ENCODE measurements at places on chromosomes 13 and 19.

GRCh38 chr13:107845911-107846310 lies 369.4 kb downstream of the LIG4 start:
- DNase-seq: no peak

- DNase-seq: no peak
Measured at GRCh38 chr19:57118848-57119247, 937 bp upstream of the USP29 start.

DNA sequence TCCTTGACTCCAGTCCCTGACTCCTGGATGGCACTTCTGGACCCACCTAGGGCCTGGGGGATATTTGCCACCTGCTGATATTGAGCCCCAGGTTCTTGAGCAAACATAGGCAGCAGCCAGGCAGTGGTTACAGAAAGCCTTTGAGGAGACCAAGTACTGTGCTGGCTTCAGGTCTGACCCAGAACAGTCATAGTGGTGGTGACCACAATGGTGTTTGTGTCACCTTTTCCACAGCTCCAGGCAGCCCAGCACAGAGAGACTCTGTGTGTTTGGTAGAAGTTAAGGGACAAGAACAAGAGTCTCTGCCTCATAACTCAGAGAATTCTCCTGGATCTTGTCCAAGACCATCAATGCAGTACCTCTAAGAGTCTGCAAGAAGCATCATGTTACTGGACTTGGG lies 14.6 kb upstream of the CLC start:
- DNase-seq: no peak

DNA sequence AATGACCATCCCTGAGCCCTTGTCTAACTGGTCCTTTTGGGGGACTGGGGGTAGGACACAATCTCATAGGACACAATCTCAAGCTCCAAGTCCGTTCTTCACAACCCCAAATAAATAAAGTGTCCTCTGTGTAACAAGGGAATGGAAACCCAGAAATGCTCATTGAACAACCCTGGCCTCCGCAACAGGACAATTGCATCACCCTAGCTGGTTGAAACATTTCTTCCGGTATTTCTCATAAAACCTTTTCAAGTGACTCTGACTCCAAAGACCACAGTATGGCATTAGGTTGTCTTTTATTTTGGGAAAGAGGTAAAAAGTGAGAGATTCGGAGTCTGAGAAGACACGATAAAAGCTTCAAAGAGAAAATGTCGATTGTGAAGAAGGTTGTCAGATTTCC lies 186.6 kb downstream of the ZNF536 start:
- no peak for DNase-seq

- no peak for DNase-seq
Measured at GRCh38 chr19:6868351-6868750, 19.0 kb upstream of the ADGRE1 start.

DNA sequence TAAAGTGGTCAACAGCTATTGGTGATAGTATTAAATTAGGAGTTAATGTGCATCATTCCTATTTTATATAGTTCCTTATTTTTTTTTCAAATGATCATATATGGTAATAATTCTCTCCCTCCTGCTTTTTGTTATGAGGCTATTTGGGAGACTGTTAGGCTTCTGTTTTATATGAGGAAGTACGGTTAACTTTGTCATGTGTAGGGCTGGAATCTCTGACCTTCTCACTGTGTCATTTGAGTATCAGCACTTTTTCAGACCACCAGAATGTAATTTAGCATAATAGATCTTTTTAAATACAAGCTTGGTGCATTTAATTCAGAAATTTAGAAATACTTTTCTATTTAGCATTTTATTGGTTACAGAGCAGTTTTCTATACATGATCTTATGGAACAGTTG lies 7.7 kb downstream of the DGKH start:
- DNase-seq: no peak

- DNase-seq: no peak
Measured at GRCh38 chr13:80571346-80572307, 230.7 kb upstream of the SPRY2 start.

GRCh38 chr13:28375250-28375930 lies 119.5 kb downstream of the FLT1 start:
- DNase-seq: no peak

DNA sequence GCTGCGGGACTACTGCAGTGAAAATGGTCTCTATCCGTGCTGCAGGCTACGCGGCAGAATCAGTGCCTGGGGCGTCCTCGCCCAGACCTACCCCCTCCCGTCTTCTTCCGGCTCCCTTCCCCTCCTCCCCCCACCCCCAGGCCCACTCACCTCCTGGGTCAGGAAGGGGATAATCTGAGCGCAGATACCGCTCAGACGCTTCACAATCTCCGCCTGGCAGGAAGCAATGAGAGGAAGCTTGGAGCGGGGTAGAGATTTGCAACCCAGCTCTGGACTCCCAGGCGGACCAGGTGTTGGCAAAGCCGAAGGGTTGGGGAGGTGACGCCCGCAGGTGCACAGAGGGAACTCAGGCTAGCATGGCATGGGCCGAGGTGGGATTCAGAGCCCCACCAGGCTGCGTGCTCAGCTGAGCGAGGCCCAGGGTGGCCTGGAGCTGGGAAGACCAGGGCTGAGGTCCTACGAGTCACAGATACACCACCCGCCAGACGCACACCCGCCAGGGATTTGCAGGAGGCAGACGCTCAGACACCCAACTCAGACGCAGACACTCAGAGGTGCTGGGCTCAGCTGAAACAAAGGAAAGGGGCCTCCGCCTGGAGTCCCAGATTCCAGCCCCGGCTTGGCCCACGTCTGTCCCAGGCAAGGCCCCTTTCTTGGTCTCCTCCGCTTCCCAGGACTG lies 4.1 kb downstream of the TLE2 start:
- no peak for DNase-seq

DNA sequence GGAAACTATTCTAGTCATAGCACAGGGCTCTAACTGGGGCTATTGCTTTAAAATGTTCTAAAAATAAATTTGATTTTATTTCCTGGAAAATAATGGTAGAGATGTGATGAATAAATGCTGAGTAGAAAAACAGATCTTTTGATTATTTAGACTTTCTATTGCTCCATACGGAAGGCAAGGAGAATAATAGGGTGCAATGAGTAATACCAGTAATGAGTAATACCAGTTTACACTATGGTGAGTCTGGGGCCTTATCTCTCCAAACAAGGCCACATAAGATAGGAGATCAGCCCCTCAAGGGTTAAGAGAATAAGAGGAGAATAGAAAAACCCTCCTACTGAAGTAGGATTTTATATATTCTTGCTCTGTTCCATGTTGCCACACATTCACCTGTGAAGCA lies 390.4 kb downstream of the KLF5 start:
- DNase-seq: no peak

DNA sequence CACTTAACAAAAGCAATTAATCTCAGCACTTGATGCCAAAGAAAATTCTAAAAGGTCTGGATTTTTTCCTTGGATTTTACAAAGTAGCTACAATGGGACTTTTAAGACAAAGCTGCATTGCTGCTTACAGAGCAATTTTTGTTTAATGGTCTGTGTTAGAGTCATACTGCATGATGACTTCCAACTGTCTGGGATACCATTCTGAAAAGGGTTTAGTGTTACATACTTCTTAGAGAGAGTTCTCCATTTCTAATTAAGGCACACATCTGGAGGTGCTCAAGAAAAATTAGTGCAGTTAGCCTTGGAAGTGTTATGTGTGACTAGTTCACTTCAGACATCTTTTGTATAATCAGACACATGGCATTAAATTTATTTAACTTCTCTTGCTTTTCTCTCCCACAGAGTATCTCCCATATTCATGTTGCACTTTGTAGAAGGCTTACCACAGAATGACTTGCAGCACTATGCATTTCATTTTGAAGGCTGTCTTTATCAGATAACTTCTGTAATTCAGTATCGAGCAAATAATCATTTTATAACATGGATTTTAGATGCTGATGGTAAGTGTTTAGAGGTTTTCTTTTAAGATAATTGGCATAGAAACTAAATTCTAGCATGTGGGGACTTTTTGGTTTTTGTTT lies 35.1 kb downstream of the USPL1 start:
- no peak for DNase-seq

- no peak for DNase-seq
Measured at GRCh38 chr19:14566712-14567077, 5.2 kb downstream of the NDUFB7 start.

DNA sequence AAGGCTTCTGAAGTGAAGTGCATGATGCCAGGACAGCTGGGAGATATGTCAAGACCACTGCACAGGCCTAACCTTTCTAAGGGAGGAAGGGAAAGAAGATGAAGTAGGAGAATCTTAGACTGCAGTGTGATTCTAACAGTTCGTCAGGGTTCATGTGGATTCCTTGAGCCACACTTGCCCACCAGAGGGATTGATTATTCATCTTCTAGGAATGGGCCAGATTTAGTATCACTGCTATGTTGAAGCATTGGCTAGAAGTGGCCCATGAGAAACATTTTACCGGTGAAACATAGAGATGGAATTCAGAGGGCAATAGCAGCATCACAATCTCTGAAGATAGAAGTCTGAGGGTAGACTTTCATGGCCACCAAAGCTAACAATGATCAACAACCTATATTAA lies 550.8 kb upstream of the SLITRK1 start:
- no peak for DNase-seq

- DNase-seq: no peak
Measured at GRCh38 chr19:5067678-5068077, 98.8 kb downstream of the KDM4B start.

GRCh38 chr13:95323930-95324662 lies 22.8 kb upstream of the ABCC4 start:
- no peak for DNase-seq

DNA sequence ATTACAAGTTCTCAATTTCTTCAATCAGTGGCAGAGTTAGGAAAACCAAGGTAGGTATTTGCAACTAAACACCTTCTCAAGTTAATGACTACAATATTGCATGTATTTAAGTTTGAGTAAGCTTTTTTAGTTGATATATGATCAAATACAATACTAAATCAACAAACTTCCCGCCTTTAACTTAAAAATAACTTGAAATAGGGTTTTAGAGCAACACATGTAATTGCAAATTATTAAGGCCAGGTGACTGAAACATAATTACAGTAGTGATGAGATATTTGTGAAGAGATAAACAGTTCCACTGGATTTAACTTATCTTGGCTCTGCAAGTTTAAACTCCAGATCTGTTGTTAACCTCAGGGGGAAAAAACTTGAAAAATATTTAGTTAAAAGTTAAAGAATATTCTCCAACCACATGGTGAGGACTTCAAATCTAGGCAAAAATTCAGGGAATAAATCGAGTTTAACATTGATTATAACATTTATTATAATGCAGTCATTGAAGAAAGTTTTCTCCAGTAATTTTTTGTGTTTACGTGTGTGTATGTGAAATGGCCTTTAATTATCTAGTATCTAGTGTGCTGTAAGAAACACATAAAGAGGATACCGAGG lies 3.6 kb downstream of the DACH1 start:
- DNase-seq: no peak

GRCh38 chr19:5851302-5851701 lies at the start of gene FUT3:
Gene FUT3, minus strand, starts transcription at chr19:5851449.
- no peak for DNase-seq

DNA sequence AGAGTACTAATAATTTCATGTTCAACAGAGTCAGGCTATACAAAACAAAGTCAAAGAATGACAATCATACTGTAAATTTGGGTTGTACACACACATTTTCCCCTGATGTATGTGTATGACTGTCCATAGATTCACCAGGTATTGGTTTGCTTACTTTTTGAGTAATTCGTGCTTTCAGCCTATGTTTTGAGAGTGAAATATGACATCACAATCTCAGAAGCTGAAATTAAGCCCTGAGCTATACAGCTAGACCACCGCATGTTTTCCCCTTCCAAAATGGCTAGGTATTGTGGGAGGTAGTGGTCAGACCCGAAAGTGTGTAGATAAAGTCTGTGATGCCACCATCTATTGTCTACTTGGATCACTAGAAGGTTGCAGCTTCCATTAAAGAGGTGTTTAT lies 102.8 kb downstream of the KATNAL1 start:
- no peak for DNase-seq

- no peak for DNase-seq
Measured at GRCh38 chr19:48696353-48697010, 711 bp downstream of the FUT2 start.

DNA sequence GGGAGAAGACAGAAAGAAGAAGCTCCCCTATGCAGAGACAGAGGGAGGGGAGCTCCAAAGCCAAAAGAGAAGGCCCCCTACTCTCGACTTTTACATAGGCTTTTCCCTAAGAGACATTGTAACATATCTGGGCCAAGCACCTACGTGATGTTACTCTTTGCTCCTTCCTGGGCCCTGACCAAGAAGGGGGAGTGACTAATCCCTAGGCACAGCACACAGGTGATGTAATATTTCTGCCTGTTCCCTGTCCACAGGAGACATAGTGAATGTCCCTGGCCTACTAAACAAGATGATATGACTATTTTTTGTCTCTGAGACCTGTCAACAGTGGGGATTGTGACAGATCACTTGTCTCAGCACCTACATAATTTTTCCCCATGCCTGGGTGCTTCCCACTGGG lies 15.9 kb upstream of the ZNF254 start:
- no peak for DNase-seq

- no peak for DNase-seq
Measured at GRCh38 chr13:32476021-32476731, 48.2 kb upstream of the N4BP2L1 start.

DNA sequence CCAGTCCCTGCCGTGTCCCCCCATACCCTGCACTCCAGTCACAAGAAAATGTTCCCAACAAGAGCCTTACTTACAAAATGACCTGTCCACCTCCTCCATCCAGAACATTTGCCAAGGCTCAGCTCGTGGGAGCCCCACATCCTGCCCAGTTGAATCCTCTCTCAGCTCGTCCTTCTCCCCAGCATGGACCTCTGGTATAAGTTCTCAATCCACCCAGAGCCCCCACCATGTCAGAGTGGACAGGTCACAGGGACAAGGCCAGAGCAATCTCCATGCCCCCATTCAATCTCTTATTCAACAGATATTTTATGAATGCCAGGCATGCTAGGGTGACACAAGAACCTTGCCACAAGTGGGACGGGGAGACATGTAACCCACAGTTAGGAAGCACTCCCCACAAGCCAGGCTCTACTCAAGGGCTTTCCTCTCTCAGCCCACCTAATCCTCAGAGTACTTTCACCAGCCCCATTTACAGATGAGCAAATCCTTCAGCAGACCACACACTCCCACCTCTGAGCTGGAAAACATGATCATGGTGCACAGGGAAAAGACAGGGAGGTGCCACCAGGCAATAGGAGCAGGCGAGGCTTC lies 15.1 kb downstream of the DEDD2 start:
- DNase-seq: no peak

GRCh38 chr13:55553701-55554100 lies 1587.0 kb upstream of the PRR20A start:
- DNase-seq: no peak

- DNase-seq: no peak
Measured at GRCh38 chr13:44078806-44079376, 199.2 kb downstream of the LACC1 start.

GRCh38 chr19:41918095-41918494 lies 10.2 kb downstream of the ERFL start:
- DNase-seq: no peak

- no peak for DNase-seq
Measured at GRCh38 chr13:67642657-67643056, 412.5 kb upstream of the PCDH9 start.

DNA sequence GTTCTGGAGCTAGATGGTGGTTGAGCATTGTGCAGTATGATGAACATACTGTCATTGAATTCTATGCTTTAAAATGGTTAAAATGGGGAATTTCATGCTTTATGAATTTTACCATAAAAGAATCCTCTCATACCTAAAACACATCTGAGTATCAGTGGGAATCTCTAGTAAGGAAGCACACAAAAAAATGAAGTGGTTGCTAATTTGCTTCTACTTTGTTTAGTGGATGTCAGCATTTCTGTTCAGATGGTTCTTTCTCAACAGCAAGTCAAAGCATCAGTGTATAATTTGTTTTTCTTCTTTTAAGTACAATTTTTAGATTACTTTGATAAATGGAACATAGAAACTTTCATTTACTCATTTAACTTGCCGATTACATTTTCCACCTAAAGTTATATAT lies 52.1 kb upstream of the AKAP11 start:
- DNase-seq: no peak

Measured in activated gamma-delta T cell treated with anti-CD3 and anti-CD28 coated beads, Interleukin-2, amount 50 U/mL, for 16 hours (primary cell).